Mesenteric fat pad (tissue), 1 donor: ENCODE measurements at places on chromosomes 16 and 17. TPM values are rescaled to one million over a fixed set of nuclear protein-coding genes. Genes with fewer than 3 reads are reported as not detected.

DNA sequence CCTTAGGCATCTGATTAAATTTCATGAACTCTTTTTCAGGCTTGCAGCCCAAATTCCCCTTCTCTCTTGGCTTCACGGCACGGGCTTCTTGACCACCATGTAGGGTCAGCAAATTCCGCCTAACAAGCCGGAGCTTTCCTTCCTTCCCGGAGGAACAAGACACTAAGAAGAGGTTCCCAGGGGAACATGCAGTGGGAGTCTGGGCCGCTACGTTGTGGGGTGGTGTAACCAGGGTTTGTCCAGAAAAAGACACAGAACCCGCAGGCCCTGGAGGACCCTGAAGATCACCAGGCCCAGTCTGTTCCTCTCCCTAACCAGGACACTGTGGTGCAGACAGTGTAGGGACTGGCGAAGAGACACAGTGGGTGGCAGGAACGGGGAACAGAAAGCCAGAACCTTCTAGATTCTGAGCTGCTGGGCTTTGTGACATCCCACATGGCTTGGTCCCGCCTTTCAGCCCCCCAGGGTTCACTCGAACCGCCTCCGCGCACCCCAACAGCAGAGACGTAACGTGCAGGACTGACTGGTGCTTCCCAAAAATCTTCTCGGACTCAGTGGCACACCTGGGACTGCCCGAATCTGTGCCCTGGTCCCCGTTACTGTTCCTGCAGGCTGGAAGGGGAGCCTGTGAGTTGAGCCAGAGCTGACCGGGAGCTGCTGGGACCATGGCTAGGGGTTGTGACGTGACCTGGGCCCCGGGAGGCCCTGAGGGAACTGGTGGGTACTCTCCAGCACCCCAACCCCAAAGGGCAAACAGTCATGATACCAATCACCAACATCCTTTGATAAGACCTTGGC is 55.2 kb downstream of the TBC1D16 start:
- DNase-seq = peak; percentile 82

DNA sequence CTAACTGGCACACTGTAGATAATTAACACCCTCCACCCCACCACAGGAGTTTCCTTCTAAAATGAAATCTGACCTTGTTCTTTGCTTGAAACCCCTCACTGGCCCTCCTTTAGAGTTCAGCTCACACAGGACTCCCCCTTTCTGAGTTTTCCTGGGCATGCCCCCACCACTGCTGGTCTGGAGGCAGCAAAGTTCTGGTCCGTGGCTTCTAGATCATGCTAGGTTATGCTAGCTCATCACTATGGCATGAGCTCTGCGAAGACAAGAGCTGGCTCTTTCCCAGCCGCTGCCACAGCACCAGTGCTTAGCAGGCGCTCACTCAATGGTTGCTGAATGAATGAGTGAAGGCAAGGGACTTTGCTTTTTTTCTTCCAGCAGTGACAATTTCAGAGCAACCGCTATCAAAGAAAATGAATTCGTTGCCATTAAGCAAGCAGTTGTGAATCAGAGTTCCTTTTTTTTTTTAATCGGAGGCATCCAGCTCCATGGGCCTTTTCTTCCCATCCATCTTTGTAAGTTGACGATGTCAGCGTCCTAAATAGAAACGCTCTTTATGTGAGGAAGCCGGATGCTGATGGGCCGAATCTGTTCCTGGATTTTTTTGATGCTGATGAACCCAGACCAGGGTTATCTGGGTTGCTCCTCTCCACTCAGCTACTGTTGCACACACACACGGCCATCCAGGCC is 80.8 kb upstream of the NOL11 start:
- DNase-seq = no peak

GRCh38 chr16:82460766-82461165 is 166.0 kb upstream of the CDH13 start:
- DNase-seq = no peak

DNA sequence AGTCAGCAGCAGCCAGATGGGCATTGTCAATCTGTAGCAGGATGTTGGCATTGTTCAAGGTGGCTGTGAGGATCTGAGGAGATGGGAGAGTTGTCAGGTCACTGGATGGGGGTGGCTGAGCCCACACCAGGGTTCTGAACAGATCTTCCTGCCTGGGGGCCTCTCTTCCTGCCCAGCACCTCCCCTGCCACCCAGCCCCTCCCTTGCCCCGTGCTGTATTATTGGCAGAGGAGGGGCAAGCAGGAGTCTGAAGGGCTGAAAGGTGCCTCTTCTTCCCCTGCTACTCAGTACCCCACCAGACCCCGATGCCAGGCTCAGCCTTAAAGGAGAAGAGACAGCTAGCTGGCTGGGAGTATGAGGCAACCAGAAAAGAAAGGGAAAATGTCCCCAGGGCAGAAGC is 93.0 kb downstream of the GOSR1 start:
- peak; percentile 59 for DNase-seq

DNA sequence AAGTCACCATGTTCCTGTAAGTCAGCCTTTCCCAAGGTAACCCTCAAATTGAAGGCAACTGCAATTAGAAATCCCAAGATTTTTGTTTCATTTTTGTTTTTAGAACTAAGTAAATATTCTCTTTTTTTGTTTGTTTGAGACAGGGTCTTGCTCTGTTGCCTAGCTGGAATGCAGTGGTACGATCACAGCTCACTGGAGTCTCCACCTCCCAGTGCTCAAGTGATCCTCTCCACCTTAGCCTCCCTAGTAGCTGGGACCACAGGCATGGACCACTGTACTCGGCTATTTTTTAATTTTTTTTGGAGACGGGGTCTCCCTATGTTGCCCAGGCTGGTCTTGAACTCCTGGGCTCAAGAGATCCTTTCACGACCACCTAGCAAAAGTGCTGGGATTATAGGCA is 10.6 kb upstream of the LRRC59 start:
- no peak for DNase-seq

DNA sequence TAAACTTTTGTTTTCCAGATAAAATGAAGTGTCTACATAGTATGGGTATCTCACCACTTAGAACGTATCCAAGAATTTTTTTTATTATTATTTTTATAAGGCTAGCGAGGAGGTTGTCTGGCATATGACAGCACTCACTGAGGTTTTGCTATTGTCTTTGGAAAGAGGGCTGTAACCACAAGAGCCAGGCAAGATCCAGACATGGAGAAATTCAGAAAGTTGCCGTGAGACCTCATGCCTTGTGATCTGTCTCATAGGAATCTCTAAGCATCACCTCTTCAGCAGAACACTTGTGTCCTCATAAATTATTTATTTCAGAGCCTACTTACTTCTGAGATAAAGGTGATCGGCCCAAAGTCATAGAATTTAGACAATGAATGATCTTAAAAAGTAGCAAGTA is 410.8 kb downstream of the CDH11 start:
- no peak for DNase-seq

DNA sequence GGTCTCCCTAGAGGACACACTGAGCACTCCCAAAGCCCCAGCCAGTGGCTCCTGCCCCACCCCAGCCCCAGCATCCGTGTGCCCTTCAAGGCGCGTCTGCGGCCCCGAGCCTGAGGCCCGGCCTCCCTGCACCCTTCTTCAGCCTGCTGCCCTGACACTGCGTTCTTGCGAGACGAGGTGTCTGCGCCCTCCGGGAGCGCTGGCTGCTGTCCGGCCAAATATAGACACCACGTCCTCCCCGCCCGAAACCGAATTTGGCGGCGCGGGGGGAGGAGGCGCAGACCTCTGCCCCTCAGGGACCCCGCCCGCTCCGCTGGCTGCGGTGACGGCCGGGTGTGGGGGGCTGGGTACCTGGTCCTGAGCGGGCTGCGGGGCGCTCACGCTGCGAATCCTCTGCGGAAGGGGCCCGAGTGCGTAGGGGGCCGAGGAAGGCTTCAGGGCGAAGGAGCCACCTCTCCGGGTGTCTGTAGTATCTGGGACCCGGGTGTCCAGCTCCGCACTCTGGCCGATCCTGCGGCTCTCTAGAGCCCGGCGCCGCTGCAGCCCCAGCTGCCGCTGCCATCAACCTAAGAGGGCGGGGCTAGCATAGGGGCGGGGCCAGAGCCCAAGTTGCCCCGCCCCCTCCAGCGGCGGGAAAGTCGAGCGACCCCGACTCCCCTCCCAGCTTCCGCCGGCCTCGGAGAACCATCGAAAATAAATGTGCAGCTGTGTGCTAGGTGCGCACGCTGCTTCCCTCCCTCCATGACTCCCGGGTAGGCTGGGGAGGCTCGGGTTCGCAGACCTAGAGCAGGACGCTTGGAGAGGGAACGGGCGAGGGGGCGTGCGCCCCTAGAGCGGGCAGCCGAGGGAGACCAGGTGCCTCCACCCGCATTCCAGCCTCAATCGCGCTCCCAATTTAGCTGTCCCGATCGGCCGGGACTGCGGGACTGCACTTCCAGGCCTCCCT is at the start of gene CORO6:
TSS of gene CORO6 (minus strand) at position 576 of the 946 bp plus-strand sequence. CDS start 1,491 bp downstream, outside the sequence.
- DNase-seq = no peak

GRCh38 chr16:49838441-49839016 is 17.4 kb downstream of the ZNF423 start:
- no peak for DNase-seq

DNA sequence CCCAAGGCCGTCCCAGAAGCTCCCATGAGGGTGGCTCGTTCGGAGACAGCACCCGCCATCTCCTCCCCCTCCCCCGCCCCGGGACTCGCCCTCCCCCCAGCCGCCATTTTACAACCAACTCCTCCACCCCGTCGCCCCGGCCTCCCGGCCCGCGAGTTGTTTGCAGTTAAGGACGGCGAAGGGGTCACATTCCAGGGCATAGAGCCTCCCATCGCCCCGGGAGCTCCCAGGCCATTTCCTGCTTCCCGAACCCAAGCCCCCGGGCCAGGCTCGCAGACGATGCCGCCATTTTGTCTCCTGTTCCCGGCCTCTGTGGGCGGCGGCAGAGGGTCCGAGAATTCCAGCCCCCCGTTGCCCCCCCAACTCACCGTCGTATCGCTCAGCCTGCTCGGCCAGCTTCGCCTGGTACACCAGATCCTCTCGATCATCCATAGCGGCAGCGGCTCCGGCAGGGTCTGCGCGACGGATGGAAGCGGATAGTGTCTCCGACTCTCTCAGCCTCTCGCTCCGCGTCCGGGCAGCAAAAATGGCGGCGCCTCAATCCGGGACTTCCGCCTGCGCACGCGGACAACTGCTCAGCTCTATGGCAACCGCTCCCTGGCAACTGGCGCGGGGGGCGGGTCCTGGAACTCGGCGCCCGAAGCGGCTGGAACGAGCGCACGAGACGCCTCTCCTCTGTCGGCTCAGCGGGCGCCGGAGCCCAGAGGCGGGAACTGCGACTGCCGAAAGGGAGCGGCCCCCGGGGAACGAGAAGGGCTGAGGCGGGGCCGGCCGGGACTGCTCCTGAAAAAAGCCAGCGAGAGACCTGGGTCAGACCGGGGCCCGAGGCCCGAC is at the start of gene YWHAE:
TSS of gene YWHAE (minus strand) at position 544 of the 834 bp plus-strand sequence. CDS start at position 432, 112 bp downstream.
- peak; percentile 99 for DNase-seq

DNA sequence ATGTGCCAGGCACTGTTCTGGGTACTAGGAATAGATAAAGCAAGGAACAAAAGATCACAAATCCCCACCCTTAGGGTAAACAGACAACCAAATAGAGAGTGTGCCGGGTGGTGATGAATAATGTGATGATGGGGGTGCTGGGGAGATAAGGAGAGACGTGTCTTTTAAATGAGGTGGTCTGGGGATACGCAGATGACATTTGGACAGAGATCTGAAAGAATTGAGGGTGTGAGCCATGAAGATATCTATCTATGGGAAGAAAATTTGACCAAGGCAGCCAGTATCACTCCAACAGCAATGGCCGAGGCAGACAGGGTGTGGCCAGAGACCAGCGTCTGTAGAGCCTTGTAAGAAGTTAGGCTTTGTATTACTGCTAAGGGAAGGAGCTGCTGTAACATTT is 165.3 kb downstream of the MRTFB start:
- no peak for DNase-seq

- no peak for DNase-seq
Measured at GRCh38 chr17:77570565-77570898, 388.0 kb upstream of the TNRC6C start.

GRCh38 chr17:8896641-8897635 is 29.5 kb upstream of the PIK3R6 start:
- peak; percentile 69 for DNase-seq

GRCh38 chr17:74042744-74043486 is 160.6 kb upstream of the RPL38 start:
- no peak for DNase-seq

DNA sequence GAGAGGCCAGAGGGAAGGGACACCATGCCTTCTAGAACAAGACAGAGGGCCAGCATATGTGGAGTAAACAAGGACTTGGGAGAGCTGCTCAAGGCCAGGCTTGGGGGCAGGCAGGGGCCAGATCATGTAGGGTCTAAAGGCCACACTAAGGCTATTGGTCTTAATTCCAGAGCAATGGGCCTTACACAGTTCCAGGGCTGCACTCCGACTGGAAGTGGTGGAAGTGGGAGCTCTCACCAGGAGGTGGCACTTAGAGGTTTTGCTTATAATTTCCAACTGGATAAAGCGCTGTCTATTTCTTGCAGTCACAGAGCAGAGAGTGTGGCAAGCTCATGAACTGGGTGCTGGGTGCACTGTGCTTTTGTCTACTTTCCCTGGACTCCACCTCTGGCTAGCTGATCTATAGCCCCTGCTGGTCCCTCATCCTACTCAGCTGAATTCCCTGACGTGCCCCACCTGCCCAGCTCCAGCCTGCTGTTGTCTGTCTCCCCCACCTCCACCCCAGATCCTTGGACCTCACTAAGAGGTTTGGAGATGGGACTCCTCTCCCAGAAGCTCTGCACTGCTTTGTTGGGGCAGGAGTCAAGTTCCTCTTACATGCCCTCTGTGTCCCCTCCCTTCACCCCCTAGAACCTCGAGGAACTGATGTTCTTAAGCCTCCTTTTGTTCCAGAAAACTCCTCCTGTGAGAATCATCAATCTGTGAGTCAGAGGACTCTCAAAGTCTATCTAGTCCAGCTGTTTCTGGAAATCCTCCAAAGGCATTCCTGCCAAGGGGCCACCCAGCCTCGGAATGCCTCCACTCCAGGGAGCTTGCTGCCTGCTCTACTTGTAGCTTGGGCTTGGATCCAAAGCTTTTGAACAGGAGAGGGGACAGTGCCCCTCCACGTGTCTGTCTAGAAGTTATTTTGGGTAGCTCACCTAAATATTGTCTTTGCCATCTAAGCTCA is 48.1 kb upstream of the KSR1 start:
- DNase-seq = peak; percentile 45

DNA sequence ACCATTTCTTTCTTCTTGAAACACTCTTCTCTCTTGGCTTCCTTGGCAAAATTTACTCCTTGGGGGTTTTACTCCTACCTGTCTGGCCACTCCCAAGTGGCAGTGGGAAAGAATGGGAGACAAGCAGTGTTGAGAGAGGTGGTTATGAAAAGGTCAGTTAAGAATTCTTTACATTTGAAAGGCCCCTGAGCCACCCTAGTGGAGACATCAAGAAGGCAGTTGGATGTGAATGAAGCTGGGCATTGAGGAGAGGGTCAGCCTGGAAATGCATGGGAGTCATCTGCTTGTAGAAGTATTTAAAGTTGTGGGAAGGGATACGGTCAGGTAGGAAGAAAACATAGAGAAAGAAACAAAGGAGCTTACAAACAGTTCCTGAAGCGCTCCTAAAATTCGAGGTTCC is 42.3 kb upstream of the CCNF start:
- no peak for DNase-seq

GRCh38 chr16:20396846-20397467 is 7.6 kb downstream of the PDILT start:
- DNase-seq = no peak

The PPM1E gene
- 0.13 TPM for total RNA-seq

The GAS2L2 gene
- 1.2 TPM for total RNA-seq

The SCRN2 gene
- 70.6 TPM for total RNA-seq

The PLA2G10 gene
- total RNA-seq = not detected

The SKAP1 gene
- 1.1 TPM for total RNA-seq
